H1 (cell line): ENCODE measurements at places on chromosomes 11 and 22.

- DNase-seq, result no peak
- H3K36me3 ChIP-seq, result no peaks in the 10 kb centered on the region
These were observed 118.5 kb upstream of the TIMP3 start for GRCh38 chr22:32682990-32683389.

GRCh38 chr11:69310351-69310750 is 16.4 kb downstream of the MYEOV start:
- no peaks in the 10 kb centered on the region for H3K27me3 ChIP-seq
- H3K4me3 ChIP-seq, result no peak overlapping the region
- H3K36me3 ChIP-seq, result no peaks in the 10 kb centered on the region

GRCh38 chr11:117752071-117752470 is 44.9 kb downstream of the DSCAML1 start:
- DNase-seq, result no peak
- H3K27me3 ChIP-seq, result no peaks in the 10 kb centered on the region
- no peak overlapping the region for H3K4me3 ChIP-seq
- H3K4me1 ChIP-seq, result no peaks in the 10 kb centered on the region
- no peaks in the 10 kb centered on the region for H3K36me3 ChIP-seq

DNA sequence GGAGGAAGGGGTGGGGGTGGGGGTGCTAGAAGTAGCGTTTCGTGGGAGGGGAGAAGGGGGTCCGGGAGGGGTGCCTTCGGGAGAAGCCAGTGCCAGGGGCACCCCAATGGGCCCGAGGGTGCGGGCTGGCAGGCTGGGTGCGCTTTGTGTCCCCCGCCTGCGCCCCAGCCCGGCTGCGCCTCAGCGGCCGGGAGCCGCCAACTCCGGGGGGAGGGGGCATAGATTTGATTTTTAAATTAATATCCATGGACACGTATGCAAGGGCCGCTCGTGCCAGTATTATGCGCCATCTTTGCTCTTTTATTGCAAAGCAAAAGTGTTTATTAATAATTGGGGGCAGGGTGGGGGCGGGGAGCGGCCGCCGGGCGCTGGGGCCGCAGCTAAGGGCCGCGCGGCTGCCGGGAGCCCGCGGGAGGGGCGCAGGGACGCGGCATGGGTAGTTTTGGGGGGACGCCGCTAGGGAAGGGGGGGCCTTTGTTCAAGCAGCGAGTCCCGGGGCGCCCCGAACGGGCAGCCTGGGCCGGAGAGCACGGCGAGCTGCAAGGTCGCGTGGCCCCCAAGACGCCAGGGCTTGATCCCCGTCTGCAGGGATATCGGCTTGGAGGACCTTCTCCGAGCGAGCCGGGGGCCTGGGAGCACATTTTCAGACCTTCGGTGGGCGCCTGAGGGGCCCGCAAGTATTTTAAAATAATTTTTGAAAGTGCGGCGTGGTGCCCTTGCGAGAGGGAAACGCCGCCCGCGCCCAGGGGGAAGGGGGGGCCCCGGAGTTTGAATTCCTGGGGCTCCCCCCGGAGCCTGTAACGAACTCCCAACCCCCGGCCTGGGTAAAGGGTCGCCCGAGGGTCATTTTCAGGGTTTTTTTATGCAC is 959 bp downstream of the CCND1 start:
- H3K36me3 ChIP-seq, result peaks cover 13% of the 10 kb centered on the region; the same call in 1 of the 2 replicates
- DNase-seq, result no peak
- peaks cover 13% of the 10 kb centered on the region for H3K27me3 ChIP-seq
- peaks cover 9% of the 10 kb centered on the region for H3K4me1 ChIP-seq
- no peak overlapping the region for H3K27ac ChIP-seq

DNA sequence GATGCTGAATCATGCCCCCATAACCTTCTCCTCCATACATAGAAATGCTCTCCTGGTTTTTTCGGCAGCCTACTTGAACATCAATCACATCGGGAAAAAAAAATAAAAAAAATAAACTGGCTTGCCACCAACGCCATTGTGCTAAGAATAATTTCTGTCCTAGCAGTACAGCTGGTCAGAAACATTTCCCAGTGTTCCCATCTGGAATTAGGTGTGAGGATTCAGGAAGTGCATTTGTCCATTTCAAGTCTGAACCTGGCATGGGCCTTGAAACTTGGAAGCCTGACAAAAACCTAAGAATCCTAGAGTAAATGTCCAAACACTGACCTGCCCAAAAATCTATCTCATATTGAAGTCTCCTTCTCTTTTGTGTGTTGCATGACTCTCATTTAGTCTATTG is 16.6 kb upstream of the NAV2 start:
- no peaks in the 10 kb centered on the region for H3K4me1 ChIP-seq
- no peaks in the 10 kb centered on the region for H3K36me3 ChIP-seq
- no peak overlapping the region for H3K27ac ChIP-seq
- no peak for DNase-seq
- no peaks in the 10 kb centered on the region for H3K27me3 ChIP-seq
- H3K4me3 ChIP-seq, result no peak overlapping the region

DNA sequence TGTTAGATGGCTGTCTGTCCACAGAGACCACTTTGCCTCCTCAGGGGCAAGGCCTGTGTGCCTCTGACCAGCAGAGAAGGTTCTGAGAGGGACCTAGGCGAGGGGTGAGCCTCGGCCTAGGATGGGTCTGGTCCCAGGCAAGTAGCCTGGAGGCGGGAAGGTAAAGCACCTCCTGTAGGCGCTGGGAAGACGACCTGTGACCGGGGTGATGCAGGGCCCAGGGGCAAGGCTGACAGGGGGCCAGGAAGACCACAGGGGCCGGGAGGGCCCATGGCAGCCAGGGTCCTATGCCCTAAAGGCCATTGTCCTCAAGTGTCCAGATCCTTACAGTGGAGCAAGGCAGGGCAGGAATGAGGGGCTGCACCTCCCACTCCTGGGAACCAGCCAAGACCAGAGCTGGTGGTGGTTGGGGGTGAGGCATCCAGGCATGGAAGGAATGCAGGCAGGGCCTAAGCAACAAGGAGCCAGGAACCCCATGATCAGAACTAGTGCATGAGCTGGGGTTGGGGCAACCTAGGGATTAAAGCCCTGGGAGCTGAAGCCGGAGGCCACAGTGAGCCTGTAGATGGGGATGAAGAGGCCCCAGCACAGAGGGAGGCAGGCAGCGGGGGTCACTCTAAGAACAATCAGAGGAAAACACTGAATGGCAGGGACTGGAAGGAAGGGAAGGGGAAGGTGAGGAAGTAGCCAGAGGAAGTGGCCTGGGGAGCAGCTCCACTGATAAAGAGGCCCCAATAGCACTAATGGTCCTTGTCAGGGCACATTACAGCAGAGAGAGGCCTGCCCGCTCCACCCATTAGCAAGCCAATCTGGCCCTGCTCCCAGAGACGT is 32.9 kb upstream of the KLHL35 start:
- H3K4me3 ChIP-seq, result no peak overlapping the region
- H3K36me3 ChIP-seq, result no peaks in the 10 kb centered on the region
- no peak for DNase-seq
- peaks cover 11% of the 10 kb centered on the region for H3K4me1 ChIP-seq
- H3K27me3 ChIP-seq, result no peaks in the 10 kb centered on the region
